Dermis blood vessel endothelial cell (primary cell): ENCODE measurements at places on chromosomes 12 and 14.

GRCh38 chr12:85516667-85517325, 236.8 kb downstream of the ALX1 start:
- DNase-seq, result no peak

- DNase-seq, result no peak
These were observed 34.2 kb upstream of the GCH1 start for GRCh38 chr14:54936816-54937215.

- DNase-seq, result no peak
These were observed 311.8 kb downstream of the TMTC2 start for GRCh38 chr12:82998509-82998908.

GRCh38 chr12:132345126-132345525, 15.7 kb upstream of the GALNT9 start:
- no peak for DNase-seq

DNA sequence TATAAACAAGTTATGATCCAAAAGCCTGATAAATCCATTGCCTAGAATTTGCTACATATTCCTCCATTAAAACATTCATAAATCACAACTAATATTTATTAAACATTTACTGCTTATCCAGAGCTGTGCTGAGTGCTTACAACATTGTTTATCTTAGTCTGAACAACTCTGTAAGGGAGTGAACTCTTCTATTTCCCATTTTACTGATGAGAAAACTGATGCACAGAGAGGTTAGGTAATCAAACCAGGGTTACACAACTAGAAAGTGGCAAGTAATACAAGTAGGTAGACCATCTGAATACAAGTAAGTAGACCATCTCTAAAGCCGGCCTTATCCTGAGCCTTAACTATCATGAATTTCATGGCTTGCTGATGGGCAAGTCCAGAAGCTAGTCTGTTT, 39.5 kb downstream of the WASHC3 start:
- DNase-seq, result no peak

- no peak for DNase-seq
These were observed 214.4 kb upstream of the LRIG3 start for GRCh38 chr12:59134750-59135149.

DNA sequence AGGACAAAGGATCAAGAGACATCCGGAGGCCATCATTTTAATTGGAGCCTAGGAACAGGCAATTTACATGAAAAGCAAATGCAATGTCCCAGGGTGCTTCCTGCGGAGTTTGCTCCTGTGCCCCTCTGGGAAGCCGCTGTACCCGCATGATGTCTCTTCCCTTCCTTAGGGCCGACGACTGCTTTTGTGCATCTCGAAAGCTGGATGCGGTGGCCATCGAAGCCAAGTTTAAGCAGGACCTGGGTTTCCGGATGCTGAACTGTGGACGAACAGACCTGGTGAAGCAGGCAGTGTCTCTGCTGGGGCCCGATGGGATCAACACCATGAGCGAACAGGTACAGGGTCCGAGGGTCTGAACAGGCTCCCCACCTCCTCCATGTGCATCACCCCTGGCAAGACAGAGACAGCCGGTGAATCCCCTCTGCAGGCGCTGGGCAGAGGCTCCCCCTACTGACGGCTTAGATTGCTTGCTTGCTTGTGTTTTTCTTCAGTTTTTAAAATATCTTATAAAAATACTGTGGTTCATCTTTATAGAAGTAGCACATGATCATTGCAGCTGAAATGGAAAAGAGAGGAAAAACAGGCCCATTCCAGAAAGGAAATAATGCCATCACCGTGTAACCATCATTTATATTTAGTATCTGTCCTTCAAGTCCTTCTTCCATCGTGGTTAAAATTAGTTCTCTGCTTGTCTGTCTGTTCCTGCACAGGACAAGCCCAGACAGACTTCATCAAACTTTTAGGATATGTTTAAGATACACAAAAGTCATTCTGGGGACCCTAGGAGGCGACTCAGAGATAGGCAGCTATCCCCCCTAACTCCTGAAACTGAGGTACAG, 75.4 kb upstream of the PWP1 start:
- peak; percentile 61 for DNase-seq

GRCh38 chr12:52440821-52441319, 6.7 kb upstream of the KRT75 start:
- DNase-seq, result no peak

- DNase-seq, result peak; percentile 76
These were observed 1713.2 kb upstream of the FLRT2 start for GRCh38 chr14:83816761-83817160.

DNA sequence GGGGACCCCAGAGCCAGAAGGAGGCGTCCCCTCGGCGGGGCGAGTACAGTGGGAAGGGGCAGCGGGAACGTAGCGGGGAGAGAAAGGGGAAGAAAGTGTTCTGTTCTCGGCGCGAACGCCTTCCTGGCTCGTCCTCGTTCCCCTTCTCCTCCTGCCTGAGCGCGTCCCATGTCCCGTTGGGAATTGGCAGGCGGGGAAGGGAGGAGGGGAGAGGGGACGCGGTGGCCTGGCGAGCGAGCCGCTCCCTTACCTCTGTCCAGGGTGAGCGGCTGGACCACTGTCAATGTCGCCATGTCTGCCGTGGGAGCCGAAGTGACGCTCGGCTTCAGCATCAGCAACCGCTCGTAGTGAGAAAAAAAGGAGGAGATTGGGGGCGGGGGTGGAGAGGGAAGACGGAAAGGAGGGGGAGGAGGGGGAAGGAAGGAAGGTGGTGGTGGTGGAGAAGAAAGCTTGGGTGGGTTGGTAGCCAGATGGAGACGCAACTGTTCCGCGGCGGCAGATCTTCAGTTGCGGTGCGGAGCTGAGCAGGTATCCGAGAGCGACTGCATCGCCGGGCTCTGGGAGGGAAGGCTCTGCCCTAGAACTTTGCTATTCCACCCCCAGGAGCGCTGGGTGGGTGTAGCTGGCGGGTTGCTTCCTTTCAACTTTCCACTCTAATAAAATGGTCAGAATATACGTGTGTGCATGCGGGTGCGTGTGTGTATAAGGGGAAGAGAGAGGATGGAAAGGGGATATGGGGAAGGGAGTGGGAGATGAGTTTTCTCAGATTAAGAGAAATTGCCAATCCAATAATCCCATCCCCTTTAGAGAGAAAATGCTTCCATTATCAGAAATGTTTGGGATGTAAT, at the start of gene LIN7A:
TSS of gene LIN7A (minus strand) at position 544 of the 848 bp plus-strand sequence. CDS start at position 332, 212 bp downstream.
- DNase-seq, result peak; percentile 9

DNA sequence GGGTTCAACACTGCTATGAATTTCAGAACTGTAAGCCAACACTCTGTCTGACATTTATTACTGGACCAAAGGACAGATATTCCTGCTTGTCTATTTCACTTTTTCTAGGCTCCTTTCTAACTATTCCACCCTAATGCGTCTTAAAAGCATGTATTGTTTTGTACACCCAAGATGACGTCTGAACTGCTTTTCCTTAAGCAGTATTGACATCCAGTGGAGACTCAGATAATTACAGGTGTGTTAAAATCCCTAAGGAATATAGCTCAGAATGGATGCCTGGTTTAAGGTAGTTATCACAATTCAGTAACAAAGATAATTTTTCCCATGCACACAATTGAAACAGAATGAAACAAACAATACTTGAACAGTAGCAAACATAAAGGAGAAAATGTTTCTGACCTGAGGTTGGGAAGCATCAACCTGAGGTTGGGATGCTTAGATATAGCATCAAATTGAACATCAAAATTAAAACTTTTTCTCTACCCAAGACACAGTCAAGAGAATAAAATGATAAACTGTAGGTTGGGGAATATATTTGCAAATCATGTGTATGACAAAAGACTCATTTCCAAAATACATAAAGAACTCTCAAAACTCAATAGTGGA, 93.7 kb upstream of the PTPRR start:
- DNase-seq, result peak; percentile 11

- DNase-seq, result no peak
These were observed 20.6 kb upstream of the CSRNP2 start for GRCh38 chr12:51103977-51104376.

DNA sequence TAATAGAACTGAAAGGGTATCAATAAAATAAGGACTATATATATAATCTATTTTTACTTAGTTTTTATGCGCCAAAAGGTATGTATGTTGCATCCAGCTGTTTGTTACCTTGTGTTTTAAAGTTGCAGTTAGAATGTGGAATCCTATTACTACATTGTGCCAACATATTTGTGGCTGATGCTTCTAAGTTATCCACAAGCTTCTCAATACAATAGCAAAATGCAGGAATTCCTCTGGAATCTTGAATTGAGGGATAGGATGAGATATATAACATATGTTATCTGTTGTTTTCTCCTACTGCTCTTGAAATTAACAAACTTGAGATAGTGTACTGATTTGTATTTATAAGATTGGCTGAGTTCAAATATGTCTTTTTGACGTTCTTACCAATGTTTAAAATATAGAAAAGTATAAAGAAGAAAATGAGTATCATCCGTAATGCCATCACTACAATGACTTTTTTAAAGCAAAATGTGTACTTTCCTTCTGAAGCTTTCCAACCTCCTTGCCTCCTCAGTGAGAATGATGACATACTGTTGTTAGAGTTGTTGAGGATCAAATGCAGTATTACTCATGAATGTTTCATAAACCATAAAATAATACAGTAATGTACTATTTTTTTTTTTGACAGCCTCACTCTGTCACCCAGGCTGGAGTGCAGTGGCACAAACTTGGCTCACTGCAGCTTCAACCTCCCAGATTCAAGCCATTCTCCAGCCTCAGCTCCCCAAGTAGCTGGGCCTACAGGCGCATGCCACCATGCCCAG, 6.6 kb downstream of the RAP1B start:
- no peak for DNase-seq

DNA sequence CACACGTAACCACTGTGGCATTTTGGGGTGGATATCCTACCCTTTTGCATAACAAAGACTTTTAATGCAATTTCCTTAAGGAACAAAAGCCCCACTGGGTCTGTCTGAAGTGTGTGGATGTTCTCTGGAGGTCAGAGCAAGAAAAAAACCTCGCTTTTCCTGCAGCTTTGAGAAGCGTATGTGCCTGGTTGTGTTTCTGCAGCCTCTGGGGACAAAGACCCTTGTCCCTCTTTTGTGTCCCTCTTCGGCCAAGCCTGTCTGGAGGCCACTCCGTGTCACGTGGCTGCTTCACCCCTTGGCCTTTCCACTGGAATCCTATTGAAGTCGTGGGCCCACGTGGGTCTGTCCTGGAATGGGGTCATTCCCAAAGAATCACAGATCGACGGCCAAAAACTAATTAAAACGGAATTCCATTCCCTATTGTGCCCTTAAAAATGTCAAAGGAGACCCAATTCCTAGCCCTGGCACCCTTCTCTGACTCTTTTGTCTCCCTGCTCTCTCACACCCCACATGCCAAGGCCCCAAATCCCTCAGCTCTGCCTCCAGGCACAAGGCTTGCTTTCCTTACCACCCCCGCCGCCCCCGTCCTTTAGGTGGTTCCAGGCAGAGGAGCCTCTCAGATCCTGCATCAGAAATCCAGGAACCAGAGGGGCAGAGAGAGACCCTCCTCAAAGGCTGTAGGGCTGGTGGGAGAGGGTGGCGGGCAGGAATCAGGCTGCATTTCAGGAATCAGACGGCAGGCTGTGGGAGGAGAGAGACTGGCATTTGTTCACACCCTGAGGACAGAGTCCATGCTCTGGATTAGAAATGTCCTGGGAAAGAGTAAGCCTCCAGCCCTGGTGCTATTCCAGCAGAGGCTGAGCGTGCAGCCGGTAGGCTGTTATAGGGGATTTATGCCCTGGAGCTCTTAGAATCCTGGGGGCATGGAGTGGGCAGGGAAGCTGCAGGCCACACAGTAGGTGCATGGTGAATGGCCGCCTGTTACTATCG, 12.6 kb upstream of the CYP46A1 start:
- no peak for DNase-seq

- DNase-seq, result peak; percentile 77
These were observed 30.4 kb upstream of the PLEKHG6 start for GRCh38 chr12:6280053-6280469.

GRCh38 chr12:72448805-72449204, 176.6 kb downstream of the TRHDE start:
- no peak for DNase-seq

DNA sequence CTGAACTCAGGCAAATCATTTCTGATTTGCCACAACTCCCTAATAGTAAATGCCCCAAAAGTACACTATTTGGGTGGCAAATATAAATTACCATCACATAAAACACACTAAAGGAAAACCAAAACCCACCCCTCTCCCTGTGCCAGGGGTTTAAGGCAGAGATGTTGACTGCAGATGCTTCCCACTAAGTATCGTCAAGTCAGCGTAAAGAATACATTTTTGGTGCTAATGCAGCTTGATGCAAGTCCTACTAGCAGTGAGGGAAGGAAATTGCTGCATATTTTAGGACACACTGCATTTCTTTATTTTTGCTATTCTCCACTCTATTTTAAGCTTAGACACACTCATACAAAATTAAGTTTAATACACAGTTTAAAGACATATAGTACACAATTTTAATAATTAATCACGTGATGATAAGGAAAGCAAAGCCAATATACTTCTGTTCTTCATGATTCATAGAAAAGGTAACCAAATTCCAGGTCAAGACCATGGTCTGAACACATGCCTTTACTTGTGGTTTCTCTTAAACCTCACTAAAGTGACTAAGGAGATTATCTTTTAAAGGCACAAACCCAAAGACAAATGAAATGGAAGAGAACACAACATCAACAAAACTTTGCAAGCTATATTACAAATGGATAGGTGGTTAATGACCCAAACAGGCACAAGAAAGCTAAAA, 162.2 kb downstream of the STXBP6 start:
- no peak for DNase-seq

- DNase-seq, result no peak
These were observed 18.1 kb upstream of the HSP90B1 start for GRCh38 chr12:103912069-103912468.

DNA sequence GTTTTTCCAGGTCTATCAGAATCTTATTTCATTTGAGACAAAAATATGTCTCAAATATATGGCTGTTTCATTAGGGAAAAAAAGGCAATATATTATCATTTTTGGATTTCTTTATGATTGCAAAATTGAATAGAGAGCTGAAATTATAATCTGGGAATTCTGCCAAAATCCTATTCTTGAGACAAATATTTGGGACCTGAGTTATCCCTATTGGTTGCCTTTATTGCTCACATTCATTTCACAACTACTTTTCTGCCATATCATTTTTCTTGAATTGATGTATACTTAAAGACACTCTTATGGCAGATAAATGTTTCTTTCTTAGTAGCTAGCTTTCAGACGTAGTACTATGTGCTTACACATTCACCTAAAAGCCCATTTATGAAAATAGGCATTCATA, 241.6 kb upstream of the NOVA1 start:
- no peak for DNase-seq

- no peak for DNase-seq
These were observed 245.4 kb downstream of the EFCAB11 start for GRCh38 chr14:89708982-89709625.

GRCh38 chr14:50395448-50395847, 1.2 kb downstream of the CDKL1 start:
- DNase-seq, result no peak

GRCh38 chr14:95274874-95275273, 44.8 kb downstream of the CLMN start:
- DNase-seq, result no peak
